ENCODE measurements at places on chromosomes 5 and 9.

GRCh38 chr5:154092356-154093141 lies 53.8 kb downstream of the MFAP3 start:
- DNase-seq: no peak

GRCh38 chr9:13351778-13352386 lies 72.4 kb upstream of the MPDZ start:
- DNase-seq: peak; percentile 21

GRCh38 chr9:27145143-27145542 lies 36.1 kb downstream of the TEK start:
- no peak for DNase-seq

DNA sequence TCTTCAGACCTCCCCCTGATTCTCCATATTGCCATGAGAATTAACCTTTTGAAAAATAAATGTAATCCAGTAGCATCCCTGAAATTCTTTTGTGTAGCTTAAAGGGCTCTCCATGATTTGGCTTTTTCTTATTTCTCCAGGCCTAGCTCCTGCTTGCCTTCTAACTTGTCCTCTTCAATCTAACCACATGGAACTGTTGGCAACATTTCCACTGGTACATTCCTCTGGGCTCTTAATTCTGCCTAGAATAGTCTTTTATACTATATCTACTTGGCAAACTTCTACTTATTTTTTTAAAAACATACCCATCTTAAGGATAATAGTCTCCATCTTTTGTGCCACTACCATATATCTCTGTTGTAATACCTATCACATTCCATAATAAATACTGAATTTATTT lies 54.1 kb downstream of the GNG10 start:
- DNase-seq: no peak

Measured in left renal pelvis (tissue), 4 donors.